ENCODE measurements at places on chromosomes 16 and 17.

DNA sequence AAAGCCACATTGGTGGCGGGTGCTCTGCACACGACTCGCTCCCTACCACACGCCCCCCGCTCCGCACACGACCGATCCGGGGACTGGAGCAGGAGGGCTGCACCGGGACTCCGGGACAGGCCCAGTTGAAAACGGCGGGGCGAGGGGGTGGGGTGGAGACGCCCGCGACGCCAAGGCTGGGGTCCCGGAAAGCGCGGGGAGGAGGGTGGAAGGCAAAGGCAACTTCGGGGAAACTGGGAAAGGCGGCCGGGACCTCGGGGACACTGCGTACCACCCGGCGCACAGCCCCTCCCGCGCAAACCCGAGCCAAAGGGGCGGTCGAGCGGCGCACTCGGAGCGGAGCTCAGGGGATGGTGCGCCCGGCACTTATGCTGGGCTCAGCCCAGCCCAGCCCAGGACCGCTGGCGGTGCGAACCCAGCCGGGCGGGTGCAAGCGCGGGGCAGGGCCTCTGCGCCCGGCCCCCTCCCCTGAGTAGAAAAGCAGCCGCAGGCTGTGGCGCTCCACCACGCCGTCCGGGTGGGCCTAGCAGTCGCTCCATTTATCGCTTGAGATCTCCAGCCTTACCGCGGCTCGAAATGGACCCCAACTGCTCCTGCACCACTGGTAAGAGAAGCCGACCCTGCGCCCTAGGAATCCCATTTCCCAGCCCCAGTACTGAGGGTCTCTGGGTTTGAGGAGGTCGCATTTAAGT is at the start of gene MT1M:
TSS of gene MT1M (plus strand) at position 504 of the 692 bp plus-strand sequence. CDS start at position 577, 73 bp downstream.
- DNase-seq = no peak

DNA sequence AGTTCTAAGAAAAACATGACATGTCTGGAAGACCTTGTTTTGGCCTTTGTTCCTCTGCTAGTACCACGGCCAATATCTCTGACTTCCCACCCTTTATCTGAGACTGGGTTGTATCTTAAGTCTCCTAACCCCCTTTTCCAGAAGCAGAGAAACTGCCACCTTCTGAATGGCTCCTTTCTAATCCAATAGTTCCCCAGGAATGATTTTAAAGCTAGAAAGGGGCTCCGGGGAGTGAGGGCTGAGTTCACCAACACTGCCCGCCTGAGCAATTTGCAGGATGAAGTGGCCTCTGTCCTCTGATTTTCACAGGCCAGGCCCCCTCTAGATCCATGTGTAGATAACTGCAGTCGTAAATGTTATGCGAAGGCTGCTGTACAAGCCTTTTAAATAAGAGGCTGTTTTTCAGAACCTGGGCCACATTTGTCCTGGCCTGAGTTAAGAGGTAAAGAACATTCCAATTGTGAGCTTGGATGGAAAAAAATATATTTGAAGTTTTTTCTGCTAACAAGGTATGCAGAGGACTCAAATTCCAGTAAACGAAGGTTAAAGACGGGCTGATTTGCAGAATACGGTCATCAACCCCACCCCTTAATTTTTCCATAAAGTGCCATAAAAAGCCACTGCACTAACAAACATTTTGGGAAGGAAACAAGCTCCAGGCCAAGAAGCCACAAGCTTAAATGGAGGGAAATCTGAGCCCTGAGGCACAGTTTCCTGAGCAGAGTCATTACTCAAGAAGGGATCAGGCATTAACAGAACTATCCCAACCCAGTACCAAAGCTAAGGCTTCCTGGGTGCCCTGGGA is 117.0 kb upstream of the MAF start:
- no peak for DNase-seq

GRCh38 chr17:81052199-81052997 is 17.4 kb downstream of the BAIAP2 start:
- DNase-seq = no peak

GRCh38 chr16:19835196-19835595 is 49.5 kb downstream of the GPRC5B start:
- no peak for DNase-seq

DNA sequence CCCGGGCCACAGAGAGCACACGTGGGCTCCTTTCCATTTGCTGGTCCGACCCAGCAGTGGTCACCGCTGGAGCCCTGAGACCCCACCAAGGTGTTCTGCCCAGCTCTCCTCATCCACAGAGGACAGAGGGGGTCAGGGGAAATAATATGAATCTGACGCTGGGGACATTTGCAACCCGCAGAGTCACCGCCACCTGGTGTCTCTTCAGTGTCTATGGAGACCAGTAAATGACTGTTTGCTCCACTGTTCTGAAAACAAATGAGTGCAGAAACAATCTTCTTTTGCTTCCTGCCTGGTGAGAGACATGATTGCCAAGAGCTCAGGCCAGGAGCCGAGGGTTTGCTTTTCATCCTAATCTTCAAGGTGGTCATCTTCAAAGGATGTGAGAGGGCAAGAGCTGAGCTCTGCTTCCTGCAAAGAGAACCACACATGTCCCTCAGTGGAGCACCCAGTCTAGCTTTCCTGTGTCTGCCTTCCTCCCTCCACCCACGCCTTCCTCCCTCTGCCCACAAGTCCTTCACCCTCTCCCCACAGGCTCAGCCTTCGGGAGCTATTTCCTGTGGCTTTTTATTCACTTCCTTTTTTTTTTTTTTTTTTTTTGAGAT is 14.7 kb upstream of the KLHDC4 start:
- DNase-seq = no peak

- no peak for DNase-seq
Measured at GRCh38 chr16:75188832-75189477, 18.0 kb downstream of the CTRB2 start.

DNA sequence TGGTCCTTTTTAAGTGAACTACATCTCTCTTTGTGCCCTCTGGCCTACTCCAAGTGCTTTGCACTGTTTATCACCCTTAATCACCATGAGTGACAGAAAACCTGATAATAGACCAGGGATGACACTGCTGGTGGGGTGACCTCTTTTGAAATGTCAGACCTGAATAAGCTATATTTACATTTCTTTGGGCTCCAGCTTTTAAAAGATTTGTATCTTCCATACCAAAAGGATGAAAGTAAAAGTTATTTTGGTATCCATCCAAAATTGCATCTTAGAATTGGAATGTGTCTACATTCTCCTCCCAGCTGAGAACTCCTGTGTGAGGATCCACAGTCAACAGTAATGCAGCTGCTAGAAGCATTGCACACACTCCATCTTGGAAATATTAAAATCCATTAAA is 370.0 kb downstream of the CDH11 start:
- DNase-seq = no peak

- no peak for DNase-seq
Measured at GRCh38 chr16:63361032-63361624, 1324.9 kb upstream of the CDH8 start.

DNA sequence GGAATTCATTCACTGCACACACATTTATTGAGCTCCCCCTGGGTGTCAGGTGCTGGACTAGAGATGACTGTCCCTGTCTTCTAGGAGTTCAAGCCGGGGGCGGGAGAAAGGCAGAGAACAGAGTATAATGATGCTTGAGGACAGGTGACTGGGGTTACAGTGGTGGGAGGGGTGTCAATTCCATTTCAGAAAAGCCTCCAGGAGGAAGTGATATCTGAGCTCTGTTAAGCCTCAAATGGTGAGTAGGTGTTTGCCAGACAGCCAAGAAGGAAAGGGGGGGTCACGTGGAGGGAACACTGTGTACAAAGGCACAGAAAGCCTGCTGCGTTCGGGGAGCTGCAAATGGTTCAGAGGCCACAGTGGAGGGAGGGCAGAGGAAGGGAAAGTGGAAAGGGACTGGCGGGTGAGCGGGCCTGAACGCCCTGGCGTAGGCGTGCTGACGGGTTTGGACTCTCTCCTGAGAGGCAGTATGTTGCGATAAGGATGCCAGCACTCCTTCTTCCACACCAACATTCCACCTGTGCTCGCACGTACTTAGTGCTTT is 9.7 kb upstream of the NXPH3 start:
- no peak for DNase-seq

- DNase-seq = no peak
Measured at GRCh38 chr16:88685156-88686061, 898 bp downstream of the SNAI3 start.

GRCh38 chr17:17792551-17793377 is 44.0 kb downstream of the SREBF1 start:
- DNase-seq = no peak

- no peak for DNase-seq
Measured at GRCh38 chr16:61149709-61150108, 886.5 kb downstream of the CDH8 start.

GRCh38 chr17:15260376-15261257 is 4.5 kb downstream of the PMP22 start:
- peak; percentile 34 for DNase-seq

- DNase-seq = no peak
Measured at GRCh38 chr17:37147301-37147812, 198.6 kb downstream of the AATF start.

GRCh38 chr17:65183736-65184135 is 46.6 kb downstream of the RGS9 start:
- no peak for DNase-seq

- DNase-seq = no peak
Measured at GRCh38 chr17:82097184-82097918, 685 bp downstream of the FASN start.

DNA sequence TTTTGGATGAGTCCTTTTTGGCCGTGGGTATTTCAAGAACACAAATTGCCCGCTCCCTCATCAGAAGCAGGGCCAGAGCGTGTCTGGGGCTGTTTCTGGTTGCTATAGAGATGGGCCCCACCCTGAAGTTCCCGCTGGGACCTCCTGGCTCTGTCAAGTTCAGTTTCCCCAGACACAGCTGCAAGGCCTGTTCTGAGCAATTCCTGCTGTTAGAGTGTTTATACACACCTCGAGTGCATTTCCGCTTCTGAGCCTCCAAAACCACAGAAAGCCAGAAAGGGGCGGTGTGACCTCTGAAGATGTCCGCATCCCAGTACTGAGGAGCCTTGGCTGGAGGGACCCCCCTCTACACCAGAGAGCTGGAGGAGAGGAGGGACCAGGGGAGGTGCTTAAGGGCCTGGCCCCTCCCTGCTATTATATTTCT is 9.3 kb upstream of the WBP2 start:
- no peak for DNase-seq

- no peak for DNase-seq
Measured at GRCh38 chr16:73058616-73059409, 10.9 kb upstream of the ZFHX3 start.

DNA sequence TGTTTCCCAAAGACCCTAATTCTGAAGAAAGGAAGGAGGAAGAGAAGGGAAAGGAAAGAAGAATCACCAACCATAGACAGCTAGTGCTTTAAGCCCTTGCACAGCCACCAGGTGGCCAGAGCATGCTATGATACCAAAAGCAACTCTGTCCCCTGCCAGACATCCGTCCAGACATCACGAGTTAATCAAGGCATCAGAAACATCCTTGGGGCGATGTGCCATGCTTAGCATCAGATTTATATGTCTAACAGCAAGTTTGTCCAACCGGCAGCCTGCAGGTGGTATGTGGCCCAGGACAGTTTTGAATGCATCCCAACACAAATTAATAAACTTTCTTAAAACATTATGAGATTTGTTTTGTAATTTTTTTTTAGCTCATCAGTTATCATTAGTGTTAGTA is 2.9 kb upstream of the CRYBA1 start:
- no peak for DNase-seq

GRCh38 chr16:2142942-2143877 is 5.2 kb upstream of the RAB26 start:
- no peak for DNase-seq

- DNase-seq = no peak
Measured at GRCh38 chr17:46059486-46059885, 60.4 kb downstream of the STH start.

DNA sequence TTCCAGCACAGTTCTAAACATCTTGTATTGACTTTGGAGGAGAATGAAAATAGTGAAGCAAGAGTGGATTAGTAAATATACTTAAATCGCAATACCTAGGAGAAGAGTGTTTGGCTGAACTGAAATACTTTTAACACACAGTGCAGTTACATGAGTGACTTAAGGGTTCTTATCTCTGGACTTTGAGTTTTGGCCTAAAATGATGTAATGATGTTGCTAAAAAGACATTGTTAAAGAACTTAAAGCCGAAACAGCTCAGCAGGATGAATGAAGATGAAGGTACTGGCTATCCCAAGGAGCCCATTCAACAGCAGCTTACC is 28.1 kb downstream of the PMP22 start:
- no peak for DNase-seq

DNA sequence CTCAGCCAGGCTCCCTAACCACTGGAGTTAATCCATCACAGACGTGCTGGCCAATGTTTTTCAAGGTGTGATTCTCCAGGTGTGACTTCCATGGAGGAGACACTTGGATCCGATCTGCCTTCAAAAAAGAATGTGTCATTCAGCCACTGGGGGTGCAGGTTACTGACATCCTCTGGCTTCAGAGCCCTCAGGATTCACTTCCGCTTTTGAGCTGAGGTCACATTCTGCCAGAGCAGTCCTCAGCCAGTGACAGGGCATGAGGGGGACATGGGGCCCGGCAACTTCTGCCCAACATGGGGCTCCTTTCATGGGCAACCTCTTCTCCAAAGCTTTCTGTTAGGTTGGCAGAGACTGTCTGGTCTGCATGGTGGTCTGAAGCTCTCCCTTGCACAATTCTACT is 81.4 kb downstream of the GRIN2A start:
- DNase-seq = no peak

DNA sequence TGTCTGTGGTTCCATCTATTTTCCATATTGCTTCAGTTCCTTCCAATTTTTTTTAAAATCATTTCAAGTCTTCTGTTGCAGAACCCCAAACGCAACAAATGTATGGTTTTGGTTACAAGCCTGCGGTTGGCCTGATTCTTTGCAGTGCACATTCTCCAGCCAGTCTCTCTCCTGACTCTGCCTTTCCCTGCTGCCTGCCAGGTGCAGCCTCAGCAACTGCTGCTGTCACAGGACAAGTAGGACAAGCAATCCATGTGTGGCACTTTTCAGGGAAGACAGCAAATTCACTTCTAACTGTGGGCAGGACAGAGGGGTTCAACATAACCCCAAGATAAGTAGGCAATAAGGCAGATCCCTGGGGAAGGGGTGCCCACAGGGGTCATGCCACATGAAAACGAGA is 24.2 kb downstream of the EMP2 start:
- DNase-seq = no peak

GRCh38 chr16:66899945-66900710 is 18.6 kb downstream of the CDH16 start:
- no peak for DNase-seq

GRCh38 chr17:8740486-8740885 is 4.2 kb downstream of the CCDC42 start:
- peak; percentile 39 for DNase-seq

DNA sequence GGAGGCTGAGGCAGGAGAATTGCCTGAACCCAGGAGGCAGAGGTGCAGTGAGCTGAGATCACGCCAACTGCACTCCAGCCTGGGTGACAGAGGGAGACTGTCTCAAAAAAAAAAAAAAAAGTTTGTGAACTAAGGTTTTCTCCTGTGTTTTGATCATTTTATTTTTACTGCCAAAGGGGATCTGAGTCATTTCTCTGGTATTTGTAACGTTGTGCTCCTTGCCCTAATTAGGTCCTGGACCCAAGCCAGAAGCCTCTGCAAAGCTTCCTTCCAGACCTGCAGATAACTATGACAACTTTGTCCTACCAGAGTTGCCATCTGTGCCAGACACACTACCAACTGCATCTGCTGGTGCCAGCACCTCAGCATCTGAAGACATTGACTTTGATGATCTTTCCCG is 32.1 kb downstream of the IST1 start:
- no peak for DNase-seq

Data from T-helper 17 cell (primary cell).